ENCODE measurements at places on chromosomes 1 and 21.

GRCh38 chr1:228308085-228308601 is 98.5 kb downstream of the TRIM11 start:
- no peak for DNase-seq

DNA sequence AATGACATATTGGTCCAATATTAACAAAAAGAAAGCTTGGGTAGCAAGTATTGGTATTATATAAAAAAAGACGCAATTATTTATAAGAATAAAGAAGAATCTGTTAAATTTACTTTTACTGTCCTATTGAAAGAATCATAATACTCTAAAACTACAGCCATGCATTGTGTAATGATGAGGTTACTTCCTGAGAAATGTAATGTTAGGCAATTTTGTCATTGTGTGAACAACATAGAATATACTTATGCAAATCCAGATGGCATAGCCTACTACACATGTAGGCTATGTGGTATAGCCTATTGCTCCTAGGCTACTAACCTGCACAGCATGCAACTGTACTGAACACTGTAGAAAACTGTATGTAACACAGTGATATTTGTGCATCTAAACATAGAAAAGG is 121.2 kb upstream of the PTGFR start:
- DNase-seq: no peak

DNA sequence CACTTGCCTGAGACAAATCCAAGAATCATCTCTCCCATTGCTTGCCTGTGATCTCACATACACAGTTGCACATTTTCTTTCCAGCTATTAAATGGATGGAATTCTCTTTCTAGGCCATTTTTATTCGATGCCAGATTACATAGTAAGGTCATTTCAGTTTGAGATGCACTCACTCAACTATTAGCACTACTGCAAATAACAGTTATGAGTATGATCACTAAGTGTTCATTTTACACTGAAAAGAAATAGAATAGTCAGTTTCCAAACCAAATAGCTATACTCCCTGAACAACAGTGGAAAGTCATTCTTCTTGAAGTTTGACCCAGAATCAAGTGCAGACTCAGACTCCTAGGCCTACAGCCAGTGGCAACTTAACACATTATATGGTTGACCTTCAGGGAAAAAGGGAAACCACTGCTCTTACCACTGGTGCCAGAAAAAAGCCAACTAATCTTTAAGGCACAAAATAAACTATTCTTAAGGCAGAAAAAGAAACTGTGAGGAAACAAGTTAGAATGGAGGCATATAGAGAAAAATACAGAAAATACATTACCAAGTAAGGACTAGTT is 31.5 kb downstream of the WNT2B start:
- no peak for DNase-seq

DNA sequence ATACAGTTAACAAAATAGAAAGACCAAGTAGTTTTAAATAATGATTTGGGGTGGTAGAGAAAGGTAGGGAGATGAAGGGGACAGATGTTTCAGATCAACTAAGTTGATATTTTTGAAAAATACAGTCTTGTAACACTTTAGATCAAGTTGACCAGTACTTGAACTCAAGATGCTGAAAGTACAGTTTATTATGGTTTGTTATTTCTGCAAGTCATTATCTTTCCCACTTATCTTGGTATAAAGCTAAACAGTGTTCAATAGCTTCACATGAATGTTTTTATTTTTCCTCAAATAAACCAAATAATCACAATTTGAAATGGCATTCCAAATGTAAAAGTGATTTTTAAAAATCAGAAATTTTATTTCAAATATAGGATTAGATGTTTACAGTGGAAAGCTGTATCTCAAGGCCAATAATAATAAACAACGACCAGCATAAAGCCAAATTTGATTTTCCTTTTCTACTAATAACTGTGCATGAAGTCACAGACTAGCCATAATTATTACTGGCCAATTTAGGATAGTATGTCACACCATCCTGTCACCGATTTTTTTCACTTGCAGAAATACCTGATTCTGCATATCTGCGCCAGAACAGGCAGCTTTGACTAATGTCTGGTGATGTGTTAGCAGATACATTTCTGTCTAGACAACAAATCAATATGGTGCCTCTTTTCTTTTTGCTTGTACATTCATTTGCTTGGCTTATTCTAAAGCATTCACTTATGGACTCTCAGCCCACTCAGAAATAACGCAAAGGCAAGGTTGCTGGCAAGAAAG is 320.2 kb downstream of the TM2D1 start:
- DNase-seq: no peak

- DNase-seq: no peak
These were observed 237.1 kb downstream of the SLC45A1 start for GRCh38 chr1:8554956-8555534.

- no peak for DNase-seq
These were observed 38.2 kb downstream of the ZBTB40 start for GRCh38 chr1:22489823-22490222.

DNA sequence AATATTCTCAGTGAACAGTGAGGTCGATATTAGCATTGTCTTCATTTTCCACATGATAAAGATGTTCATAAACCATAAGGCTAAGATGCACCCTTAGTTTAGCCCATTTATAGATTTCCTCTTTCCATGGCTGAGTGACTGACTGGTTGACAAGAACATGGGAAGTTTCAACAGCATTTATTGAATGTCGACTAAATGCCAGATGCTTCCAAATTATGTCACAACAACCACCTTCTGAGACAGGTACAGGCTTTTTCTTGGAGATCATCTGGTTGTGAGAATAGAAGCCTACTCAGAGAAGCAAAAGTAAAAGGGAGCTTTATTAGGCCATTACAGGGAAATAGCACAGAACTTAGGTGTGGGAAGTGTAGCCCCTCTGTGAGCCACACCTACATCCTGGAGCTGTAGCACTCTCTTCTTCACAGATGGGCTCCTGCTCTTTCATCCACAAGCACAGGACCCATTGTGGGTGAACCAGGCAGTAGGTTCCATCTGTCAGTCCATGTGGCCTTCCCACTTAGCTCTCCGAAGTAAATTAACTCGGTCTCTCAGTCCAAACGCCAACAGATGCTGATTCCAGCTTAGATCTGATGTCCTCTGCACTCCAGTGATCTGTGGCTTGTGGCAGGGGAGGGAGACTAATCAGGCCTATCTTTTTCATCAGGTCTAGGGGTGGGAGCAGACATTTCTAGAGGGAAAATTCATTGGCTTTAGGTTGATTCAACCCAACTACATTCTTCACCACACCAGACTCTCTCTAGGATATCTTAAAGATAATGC is 14.3 kb downstream of the ATP2B4 start:
- no peak for DNase-seq

GRCh38 chr1:116357487-116357886 is 15.6 kb upstream of the ATP1A1 start:
- no peak for DNase-seq

GRCh38 chr1:67144696-67145095 is 9.9 kb upstream of the C1orf141 start:
- no peak for DNase-seq

- DNase-seq: no peak
These were observed 1963.0 kb downstream of the NCAM2 start for GRCh38 chr21:22961258-22961657.

GRCh38 chr1:160539990-160540858 is 17.2 kb upstream of the SLAMF6 start:
- no peak for DNase-seq

- DNase-seq: no peak
These were observed 37.5 kb upstream of the ATP2B4 start for GRCh38 chr1:203589171-203589570.

- DNase-seq: no peak
These were observed 312.8 kb downstream of the OMA1 start for GRCh38 chr1:58233729-58234128.

DNA sequence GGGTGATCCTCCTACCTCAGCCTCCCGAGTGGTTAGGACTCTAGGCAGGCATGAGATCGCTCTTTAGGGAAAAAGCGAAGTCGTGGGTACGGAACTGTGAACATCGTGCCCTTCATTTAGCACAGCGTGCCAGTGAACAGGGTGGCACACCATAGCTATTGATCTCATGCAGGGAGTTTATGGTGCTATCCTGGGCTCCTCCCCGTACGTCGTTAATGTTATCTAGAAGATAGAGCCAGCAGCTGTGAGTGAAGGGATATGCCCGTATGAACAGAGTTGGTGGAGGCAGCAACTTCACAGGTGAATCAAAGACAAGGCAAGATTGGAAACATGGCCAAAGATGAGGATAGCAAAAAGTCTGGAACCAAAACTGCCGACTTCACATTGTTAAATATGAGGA is 11.2 kb downstream of the CLCN6 start:
- no peak for DNase-seq

DNA sequence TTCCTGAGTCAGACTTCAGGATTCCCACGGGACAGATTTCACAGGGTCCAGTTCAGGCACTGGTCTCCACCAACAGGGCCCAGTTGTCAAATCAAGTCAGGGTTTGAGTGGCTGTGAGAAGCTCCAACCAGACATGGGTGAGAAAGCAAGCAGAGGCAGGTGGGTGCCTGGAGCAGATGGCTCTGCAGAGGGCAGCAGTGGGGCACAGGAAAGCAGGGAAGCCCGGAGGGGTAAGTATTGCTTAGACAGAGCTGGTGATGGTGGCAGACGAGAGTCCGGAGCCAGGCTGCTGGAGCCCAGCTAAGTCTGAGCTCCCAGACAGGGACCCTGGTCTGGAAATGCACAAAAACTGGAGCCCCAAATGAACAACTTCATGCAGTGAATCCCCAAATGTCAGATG is 40.4 kb downstream of the RIMS3 start:
- DNase-seq: no peak

- DNase-seq: no peak
These were observed 246.1 kb upstream of the CSF3R start for GRCh38 chr1:36728846-36729245.

- DNase-seq: no peak
These were observed 297.2 kb downstream of the TGFB2 start for GRCh38 chr1:218642033-218642948.

GRCh38 chr1:84972377-84972987 is 24.4 kb downstream of the MCOLN2 start:
- DNase-seq: no peak

DNA sequence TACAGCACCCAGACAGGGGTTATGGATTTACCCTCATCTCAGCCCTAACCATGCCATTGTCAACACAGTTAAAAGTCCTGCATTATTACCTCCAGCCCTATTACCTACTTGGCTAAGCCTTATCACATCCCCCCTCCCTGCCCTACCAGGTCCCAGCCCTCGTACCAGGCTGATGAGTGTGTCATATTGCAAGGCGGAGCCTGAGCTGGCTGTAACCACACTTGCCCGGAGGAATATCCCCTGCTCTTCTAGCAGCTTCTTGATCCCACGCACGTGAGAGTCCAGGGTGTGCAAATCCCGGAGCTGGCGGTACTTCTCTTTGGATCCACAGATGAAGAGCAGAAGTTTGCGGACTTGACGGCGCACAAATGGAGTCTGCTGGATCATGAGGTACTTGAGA is 87.4 kb downstream of the UBR4 start:
- no peak for DNase-seq

DNA sequence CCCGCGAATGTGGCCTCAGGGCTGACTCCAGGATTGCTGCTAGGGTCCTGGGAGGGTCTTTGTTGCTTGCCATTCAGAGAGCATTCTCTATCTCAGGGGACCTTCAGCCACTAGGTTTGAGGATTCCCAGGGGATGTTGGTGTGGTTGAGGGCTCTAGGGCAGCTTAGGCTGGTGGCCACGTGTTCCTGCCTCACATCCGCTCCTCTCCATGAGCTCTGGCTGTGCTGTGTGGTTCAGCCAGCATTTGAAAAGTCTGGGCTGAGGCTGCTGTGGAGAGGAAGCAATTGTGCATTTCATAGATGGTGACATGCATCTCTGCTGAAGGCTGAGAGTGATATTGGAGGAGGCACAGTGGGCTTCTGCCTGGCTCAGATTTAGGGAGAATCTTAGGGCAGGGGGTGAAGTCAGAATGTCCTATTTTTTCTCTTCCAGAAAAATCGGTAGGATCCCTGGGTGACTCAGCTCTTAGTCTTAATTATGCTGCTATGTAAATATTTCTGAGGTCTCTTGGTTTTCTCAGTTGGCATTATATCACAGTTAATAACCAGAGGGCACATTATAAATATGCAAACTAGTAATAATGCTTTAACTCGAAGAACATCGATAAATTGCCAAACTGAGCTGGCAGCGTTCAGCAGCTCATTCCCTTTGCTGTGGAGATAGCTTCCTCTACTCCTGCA is 182.3 kb downstream of the CAMTA1 start:
- DNase-seq: no peak

GRCh38 chr1:26949926-26950319 is 10.3 kb downstream of the KDF1 start:
- DNase-seq: no peak

DNA sequence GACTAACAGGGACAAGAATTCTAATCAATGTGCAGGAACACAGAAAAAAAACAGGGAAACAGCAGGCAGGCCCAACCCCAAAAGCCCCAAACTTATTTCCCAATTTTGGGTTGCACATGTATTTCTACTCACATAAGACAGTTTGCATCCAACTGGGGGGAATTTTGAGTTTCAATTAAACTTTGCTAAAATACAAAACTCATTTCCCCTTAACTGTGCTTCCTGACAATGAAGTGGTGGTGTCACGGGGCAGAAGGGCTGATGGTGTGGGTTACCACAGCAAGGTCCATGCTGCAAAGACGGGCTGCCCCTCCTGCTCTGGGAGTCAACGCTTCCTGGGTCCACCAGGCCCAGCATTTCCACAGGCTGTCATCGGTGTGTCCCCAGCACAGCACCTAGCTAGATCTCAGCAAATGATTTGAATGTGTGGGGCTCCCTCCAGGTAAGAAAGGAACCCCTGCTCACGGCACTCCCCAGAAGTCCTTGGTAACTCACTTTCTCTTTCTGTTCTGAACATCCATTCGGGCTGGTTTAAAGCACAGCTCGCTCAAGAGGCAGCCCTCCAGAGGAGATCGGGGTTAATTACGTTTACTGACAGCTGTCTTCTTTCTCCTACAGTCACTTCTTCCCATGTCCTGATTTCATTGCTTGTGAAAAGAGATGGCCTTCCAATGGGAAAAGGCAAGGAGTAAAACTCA is 27.4 kb downstream of the HIVEP3 start:
- no peak for DNase-seq

Data from amygdala (tissue), 56 donors.